Stimulated activated CD4-positive, alpha-beta T cell treated with anti-CD3 and anti-CD28 coated beads, Interleukin-4, amount 100 ng/mL, for 4 hours (primary cell): ENCODE measurements at places on chromosomes 7 and 10.

DNA sequence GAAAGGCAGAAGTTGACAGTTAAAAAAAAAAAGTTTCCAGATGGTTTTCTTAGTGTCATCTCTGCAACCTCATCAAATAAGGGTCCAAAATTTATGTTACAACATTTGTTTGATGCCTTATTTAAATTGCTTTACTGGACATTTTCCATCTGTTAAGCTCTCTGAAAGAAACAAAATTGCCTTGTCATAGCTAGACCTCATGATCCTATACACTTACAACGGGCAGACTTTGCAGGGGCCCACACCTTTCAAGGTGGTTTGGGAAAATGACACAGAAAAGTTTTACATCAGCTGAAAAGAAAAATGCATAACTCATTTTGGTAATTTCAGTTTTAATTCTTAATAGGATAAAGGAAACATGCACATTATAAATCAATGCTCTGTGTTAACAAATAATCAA, 1.4 kb upstream of the TES start:
- DNase-seq, result no peak

DNA sequence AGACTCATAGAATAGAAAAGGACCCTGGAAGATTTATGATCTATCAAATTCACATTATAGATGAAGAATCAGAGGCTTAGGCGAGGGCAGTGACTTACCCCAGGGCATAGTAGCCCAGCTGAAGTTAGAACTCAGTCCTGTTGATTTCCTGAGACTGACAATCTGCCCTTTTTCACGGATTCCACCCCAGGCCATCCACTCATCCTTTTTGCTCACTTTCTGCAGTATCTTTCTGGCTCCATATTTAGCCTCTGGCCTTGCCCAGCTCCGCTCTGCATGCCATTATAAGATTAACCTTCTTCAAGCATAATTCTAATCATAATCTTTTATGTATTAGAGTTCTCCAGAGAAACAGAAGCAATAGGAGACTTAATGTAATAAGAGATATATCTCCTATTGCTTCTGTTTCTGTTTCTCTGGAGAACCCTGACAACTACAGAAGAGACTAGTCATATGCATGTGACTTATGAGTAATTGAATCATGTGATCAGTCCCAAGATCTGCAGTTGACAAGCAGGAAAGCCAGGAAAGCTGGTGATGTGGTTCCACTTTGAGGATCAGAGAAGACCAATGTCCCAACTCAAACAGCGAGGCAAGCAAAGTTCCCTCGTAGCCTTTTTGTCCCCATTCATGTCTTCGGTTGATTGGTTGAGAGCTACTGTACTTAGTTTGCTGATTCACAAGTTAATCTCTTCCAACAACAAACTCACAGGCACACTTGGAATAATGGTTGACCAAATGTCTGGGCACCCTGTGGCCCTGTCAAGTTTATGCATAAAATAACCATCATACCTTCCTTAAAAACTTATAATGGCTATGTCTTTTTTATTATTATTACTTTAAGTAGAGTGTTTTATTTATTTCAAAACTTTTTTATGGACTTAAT, 412.1 kb downstream of the SUGCT start:
- no peak for DNase-seq

DNA sequence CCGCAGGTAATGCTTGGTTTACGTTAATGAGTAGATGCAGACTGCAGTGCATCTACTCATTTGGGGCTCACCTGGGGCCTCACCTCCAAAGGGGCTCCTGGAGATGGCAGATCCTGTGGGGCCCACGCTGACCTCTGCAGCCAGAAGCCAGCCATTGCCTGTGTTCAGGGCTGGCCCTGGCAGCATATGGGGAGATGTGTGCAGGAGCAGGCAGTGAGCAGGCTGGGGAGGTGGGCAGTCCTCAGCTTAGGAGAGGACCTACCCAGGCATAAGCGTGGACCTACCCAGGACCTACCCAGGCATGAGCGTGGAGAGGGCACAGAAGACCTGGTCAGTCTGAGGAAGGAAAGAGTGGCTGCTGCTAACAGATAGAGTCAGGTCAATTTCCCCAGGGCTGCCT, 178.5 kb downstream of the PTPRN2 start:
- no peak for DNase-seq

DNA sequence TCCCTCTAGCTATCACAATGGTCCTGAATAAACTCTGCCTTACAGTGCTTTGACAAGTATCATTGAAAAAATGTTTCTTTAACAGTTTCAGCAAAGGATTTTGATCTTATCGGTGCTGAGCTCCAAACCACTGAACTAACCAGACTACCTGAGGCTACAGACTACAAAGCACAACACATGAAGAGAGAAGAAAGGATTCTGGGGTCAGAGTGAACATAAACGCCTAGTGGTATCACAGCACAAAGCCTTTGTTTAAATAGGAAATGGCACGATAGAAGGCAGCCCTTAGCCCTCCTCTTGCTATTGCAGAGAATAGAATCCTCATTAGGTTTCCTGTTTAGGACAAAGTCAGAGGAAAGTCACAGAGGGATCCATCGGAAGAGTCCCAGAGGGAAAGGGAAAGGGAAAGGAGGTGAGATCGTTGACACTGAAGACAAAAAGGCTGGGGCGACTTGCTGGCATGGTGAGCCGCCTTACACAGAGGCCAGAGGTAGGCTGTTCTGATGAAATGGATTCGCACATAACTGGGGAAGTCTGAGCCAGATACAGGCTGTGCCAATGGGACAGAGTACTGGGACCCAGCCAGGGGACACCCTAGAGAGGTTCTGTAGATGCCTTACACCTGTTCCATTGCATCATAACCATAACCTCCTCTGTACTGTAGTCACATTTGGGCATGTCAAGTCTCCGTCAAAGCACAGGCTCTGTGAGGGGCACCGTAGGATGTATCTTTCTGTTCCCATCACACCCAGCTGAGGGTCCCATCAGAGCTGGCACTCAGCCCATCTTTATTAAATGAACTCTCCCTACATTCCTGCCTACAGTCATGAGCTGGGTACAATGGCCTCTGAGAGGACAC, 71.5 kb downstream of the XPNPEP1 start:
- no peak for DNase-seq

DNA sequence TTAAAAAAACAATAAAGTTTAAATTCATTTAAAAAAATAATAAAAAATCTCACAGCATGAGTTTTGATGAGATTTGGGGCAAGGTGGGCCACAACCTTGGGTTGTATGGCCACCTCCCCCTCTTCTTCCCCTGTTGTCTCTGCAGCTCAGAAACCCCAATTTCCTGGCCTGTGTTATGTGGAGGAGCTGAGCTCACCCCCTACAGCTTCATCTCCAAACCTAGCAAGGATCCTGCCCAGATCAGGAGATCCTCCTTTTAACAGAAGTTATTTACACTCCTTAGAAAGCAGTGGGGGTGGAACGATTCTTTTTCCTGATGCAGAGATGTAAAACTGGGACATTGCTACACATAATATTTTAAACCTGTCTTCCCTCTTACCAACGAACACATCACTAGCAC, 6.9 kb upstream of the SH2D4B start:
- DNase-seq, result no peak

GRCh38 chr10:97939446-97939990, 89.9 kb downstream of the GOLGA7B start:
- no peak for DNase-seq

- DNase-seq, result no peak
Measured at GRCh38 chr10:86712317-86712707, 44.0 kb downstream of the LDB3 start.

DNA sequence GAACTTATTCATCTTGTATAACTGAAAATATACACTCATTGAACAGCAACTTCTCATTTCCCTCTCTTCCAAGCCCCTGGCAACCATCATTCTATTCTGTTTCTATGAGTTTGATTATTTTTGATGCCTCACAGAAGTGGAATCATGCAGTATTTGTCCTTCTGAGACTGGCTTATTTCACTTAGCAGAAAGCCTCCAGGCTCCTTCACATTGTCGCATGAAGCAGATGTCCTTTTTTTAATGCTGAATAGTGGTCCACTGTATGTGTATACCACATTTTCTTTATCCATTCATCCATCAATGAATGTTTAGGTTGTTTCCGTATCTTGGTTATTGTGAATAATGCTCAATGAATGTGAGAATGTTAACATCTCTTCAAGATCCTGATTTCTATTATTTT, 238.2 kb upstream of the KLF14 start:
- DNase-seq, result no peak

GRCh38 chr7:22316914-22317313, 40.0 kb downstream of the RAPGEF5 start:
- DNase-seq, result no peak

DNA sequence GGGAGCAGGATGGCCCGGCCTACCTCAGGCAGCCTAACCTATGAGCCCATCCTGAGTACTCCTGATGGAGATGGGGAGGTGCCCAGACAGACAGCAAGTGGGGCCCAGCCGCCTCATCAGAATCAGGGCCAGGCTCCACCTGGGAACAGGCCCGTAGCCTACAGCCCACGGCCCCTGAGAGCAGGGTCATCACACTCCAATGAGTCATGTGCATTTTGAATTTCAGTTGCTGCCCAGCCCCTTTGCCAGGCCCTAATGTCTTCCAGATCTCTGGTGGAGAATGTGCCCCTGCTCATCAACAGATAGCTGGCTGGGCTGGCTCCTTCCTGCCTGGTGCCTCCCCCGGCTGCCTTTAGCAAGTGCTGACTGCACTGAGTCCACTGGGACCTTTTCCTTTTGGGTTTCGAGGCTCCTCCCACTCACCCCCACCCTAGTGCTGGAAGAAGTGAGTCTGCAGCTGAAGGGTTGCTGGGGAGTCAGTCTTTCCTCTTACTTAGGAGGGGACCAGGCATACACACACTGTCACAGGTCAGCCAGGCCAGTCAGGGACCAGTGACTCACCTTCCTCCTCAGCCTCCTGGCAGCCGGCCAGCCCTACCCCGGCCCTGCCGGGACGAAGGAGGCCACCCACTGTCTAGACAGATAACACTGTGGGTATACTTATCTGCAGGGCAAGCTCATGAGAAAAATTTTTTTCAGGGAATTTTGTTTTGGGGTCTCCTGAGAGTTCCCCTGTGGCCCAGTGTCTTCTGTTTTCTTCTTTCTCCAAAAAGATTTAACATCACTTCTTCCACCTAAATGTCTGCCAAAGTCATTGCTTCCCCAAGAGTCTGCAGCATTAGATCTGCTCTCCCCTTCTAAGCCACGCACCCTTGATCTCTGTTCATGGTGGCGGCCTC, 9.1 kb upstream of the ASIC3 start:
- peak; percentile 84 for DNase-seq

- no peak for DNase-seq
Measured at GRCh38 chr10:74924251-74924963, 98.0 kb downstream of the KAT6B start.

- no peak for DNase-seq
Measured at GRCh38 chr10:78170026-78170475, 136.4 kb downstream of the RPS24 start.

DNA sequence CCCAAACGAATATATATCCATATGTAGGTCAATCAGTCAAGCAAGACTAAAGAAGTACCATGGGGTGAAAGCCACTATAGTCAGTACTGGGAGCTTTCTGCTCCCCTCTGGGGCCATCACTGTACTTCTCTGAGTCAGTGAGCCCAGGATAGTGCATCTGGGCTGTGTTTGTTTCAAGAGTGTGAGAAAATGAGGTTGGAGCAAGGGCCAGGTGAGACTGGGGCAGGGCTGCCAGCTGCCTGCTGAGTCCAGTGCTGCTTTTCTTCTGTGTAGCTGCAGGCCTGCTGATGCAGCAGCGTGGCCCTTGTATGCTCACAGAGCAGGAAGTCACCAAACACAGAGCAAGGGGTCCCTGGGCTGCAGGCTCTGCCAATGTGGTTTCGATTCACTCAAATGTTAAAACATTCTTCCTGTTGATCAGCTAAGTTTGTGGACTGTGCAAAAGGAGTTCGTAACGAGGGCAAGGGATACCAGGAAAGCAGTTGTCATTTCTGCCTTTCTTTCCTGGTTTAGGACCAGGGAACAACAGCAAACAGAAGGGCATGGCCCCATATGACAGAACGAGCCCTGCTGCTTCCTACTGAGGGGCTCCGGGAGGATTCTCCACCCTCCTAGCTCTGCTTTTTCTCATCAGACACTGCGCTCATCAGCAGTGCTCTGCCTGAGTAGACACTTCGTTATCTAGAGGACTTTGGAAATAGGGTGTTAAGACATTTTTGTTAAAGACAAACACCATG, 65.4 kb upstream of the TNS3 start:
- DNase-seq, result no peak

DNA sequence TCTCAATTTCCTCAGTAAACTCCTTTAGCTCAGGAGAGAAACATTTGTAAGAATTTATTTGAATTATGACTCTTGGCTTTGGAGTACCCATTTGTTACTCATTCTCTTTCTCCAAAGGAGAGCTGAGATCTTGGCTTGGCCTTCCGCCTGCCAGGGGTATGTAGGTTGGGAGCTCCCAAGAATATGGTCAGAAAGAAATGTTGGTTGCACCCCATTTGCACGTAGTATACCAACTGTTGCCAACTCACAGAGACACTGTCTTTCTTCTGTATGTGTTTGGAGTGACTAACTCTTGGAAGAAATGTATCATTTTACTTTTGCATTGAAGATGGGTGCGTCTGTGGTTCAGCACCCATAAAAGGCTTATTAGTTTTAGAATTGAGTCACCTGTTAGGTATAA, 708.5 kb upstream of the SORCS1 start:
- no peak for DNase-seq

DNA sequence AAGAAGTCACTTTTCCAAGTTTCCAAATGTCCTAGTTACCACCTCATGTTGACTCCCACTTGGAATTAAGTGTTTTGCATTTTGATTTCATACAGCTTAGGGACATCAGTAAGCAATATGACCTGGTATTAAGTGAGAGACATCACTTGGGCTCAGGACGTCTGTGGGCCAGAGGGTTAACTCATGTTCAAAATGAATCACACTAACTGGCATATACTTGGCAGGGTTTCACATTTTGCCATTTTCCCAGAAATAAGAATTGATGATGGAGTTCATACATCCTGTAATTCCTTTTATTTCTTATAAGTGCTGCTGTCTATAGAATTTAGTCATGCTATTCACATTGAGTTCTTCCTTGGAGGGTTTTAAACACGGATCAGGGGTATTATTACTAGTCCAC, 516.5 kb downstream of the PHTF2 start:
- no peak for DNase-seq

- DNase-seq, result no peak
Measured at GRCh38 chr10:22833781-22834180, 94.1 kb upstream of the ARMC3 start.

- DNase-seq, result no peak
Measured at GRCh38 chr7:361680-362401, 71.9 kb downstream of the FOXL3 start.

- no peak for DNase-seq
Measured at GRCh38 chr7:107785170-107785569, 17.9 kb downstream of the SLC26A3 start.

GRCh38 chr7:2959828-2960599, 83.7 kb downstream of the CARD11 start:
- no peak for DNase-seq

DNA sequence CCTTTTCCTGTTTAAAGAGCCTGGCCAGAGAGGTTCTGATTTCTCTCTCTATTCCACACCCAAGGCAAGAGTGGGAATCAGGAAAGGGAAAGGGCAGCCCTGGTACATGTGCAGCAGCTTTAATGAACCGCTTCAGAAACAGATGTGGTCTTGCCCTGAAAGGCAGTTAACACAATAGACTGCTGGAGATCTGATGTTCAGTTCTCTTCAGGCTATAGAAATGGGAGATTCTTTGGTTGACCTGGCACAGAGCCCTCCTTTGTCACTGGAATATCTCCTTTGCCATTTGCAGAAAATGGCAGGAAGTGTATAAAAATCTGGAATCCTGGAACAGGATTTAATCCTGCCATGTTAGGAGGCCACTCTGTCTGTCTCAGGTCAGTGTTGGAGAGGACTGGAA, 36.3 kb upstream of the EXOC6 start:
- DNase-seq, result no peak

- DNase-seq, result no peak
Measured at GRCh38 chr7:134900166-134900982, 85.9 kb upstream of the AGBL3 start.
